Uterus (tissue), 4 donors: ENCODE measurements at places on chromosomes 4 and X. TPM values are rescaled to one million over a fixed set of nuclear protein-coding genes. Genes with fewer than 3 reads are reported as not detected.

DNA sequence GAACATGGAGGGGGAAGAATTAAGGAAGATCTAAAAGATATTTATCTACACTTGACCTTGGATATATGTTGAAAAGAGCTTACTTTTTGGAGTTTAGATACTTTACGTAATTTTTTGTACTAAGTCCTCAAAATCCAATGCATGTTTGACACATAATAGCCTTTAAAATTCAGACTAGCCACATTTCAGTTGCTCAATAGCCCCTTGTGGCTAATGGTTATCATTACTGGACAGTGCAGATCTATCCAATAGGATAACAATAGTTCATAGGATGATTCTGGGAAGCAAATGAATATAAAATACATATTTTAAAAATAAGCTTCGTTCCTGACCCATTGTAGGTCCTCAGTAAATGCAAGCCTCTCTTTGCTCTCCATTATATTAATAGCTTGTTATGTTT is 13.8 kb downstream of the AP1AR start:
- no peak for DNase-seq

- no peak for DNase-seq
These were observed 14.8 kb upstream of the PPARGC1A start for GRCh38 chr4:23904639-23905071.

DNA sequence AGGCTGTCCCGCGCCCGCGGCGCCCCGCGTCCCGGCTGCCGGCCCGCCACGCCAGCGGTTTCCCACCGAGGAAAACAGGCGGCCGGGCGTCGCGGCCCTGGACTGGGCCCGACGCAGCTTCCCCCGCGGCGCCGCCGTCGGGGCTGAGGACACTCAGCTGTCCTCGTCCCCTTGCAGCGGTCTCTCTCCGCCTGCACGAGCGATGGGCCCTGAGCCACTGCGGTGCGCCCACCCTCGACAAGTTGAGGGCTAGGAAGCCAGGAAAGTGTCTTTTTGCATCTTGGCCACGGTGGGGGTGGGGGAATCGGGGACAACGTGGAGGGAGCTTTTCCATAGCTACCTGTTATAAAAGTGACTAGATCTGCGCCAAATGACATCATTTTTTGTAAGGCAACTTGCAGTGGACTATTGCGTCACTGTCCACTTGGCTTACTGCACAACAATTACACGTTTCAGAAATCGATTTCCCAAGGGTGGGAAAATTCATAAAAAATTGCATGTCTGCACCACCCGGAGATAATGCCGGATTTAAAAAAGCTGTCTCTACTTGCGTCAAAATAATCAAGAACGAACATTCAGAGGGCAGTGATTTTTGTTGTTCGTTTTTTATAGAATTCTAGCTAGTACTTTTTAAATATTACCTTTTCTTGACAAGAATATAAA is 1.1 kb downstream of the KLHL15 start:
- peak; percentile 55 for DNase-seq

GRCh38 chr4:183017962-183018361 is 81.1 kb upstream of the WWC2 start:
- DNase-seq, result no peak

- no peak for DNase-seq
These were observed 127.5 kb upstream of the ANXA10 start for GRCh38 chr4:167964766-167965373.

GRCh38 chr4:39124885-39125599 is 57.3 kb upstream of the WDR19 start:
- no peak for DNase-seq

The CT45A5 gene
- total RNA-seq, result not detected

- no peak for DNase-seq
These were observed 1087.3 kb upstream of the PRKX start for GRCh38 chrX:4800756-4801155.

DNA sequence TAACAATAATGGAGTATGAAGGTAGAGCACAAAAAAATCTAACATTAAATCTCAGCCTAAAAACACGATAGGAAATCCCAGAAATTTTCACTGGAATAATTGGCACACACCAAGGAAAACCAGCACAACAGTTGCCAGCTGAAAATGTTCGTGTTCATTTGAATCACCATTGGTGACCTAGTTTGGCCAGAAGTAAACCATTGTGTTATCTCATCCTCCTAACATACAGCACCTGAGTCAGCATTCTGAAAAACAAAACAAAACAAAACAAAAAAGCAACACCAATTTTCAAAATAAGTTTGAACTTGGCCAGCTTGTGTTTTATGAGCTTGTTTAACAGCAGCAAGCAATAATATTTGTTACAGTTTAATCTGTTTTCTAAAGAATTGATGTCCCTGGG is 41.1 kb downstream of the UCHL1 start:
- DNase-seq, result no peak

GRCh38 chr4:85937507-85937906 is 422.3 kb downstream of the MAPK10 start:
- no peak for DNase-seq

DNA sequence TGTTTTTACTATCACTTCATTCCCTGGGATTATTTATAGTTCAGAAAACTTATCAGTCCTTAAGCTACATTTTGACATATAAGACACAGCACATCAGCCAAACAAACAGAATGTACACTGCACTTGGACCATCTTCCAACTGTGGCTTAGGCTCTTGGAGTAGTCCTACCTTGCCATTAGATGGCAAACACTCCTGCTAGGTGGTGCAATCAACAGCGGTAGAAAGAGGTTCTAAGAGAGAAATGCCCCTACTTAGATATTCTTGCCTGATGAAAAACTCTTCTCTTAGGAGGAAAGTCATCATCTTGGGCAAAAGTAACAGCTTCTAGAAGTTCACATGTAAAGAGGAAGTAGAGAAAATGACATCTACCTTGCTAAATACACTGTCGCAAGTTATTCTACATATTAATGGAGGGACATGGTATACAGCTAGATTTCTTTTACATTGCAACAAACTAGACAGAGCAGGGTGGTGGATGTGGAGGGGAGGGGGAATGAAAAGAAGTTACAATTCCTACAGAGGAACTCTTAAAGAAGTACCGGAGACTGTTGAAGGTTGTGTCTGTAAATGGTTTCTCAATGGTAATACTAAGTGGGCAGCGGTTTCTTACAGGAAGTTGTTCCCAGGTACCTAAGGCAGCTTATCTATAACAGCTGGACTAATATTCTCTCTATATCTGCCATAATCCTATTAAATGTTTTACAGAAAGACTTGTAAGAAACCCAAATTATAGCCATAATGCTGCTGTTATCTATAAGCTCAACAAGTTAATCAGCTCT is 8.1 kb upstream of the STPG2 start:
- no peak for DNase-seq
